Activated T-cell treated with anti-CD3 and anti-CD28 coated beads, Interleukin-2, amount 50 U/mL, for 72 hours (primary cell): ENCODE measurements at places on chromosomes 16 and 17. TPM values are rescaled to one million over a fixed set of nuclear protein-coding genes. Genes with fewer than 3 reads are reported as not detected.

DNA sequence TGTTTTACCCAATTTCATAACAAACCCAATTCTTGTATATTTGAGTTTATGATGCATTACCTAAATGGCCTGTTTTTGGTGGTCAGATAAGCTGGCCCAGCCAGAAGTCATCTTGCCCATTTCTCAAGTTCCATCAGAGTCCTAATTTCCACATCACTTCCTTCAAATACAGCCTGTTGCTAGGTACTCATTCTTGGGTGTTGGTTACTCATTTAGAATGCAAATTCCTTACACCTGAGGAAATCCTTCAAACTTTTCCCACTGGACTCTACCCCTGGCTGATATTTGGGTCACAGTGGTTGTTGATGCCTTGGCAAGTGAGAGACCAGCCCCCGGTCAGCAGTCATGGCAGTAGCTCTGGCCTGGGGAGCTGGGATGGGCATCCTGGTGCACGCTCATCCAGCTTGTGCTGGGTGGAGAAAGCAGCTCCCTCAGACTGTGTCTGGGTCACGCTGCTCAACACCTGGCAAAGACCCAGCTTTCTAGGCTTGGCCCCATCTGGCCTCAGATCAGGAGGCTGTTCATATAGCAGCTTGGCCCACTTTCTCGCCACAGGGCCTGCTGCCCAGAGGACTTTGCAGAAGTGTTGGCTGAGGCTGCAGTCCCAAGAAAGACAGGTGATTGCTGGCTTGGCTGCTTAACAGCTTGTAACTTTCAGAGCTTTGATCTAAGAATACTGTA, 25.8 kb downstream of the WSB1 start:
- DNase-seq = no peak

DNA sequence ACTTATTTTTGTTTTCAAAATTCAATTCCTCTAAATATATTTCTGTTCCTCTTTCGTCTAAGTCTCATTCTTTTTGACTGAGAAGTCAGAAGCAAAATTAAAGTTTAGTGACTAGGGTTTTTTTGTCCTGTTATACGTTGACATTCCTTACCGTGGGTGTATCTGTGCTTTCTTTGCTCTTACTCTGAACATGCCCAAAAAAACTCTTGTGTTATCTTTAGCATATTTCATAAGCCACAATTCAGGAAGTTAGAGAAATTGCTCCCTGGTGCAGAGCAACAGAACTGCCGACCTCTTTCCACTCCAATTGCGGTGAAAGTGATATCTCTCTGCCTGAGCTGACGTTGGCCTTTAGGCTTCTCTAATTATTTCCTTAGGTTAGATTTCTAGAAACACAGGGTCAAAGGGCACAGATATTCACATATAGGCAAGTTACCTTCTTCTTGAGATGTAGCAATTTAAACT, 65.7 kb downstream of the CENPV start:
- DNase-seq = no peak

- DNase-seq = no peak
These were observed 63.7 kb upstream of the AKTIP start for GRCh38 chr16:53566552-53567245.

- DNase-seq = no peak
These were observed 86.1 kb downstream of the NPIPB11 start for GRCh38 chr16:29320274-29320999.

The ANKRD40CL gene
- total RNA-seq = not detected
